CD4-positive, alpha-beta memory T cell (primary cell): ENCODE measurements at places on chromosomes 11 and 22. TPM values are rescaled to one million over a fixed set of nuclear protein-coding genes. Genes with fewer than 3 reads are reported as not detected.

The AQP11 gene
- total RNA-seq = 0.35 TPM

The RAB38 gene
- total RNA-seq = 0.30 TPM

The PLAAT4 gene
- 167 TPM for total RNA-seq

The MFNG gene
- 218 TPM for total RNA-seq

The PHETA2 gene
- total RNA-seq = 1.7 TPM

The PTGDR2 gene
- 3.6 TPM for total RNA-seq

The FANCF gene
- total RNA-seq = 22.2 TPM

The LSP1 gene
- 324 TPM for total RNA-seq

The SEPTIN3 gene
- total RNA-seq = 0.81 TPM

The LMNTD2 gene
- 7.0 TPM for total RNA-seq

The BAD gene
- total RNA-seq = 26.2 TPM

The TUB gene
- total RNA-seq = 0.26 TPM

The HORMAD2 gene
- total RNA-seq = not detected

The FGF4 gene
- not detected for total RNA-seq

The ANO3 gene
- not detected for total RNA-seq

The TTC17 gene
- 105 TPM for total RNA-seq

The PATE2 gene
- not detected for total RNA-seq

The MUC5AC gene
- total RNA-seq = not detected

The HPX gene
- total RNA-seq = 0.83 TPM

The SHISA8 gene
- total RNA-seq = not detected

The RIBC2 gene
- not detected for total RNA-seq

The SF3B2 gene
- total RNA-seq = 240 TPM

The IGSF9B gene
- total RNA-seq = 36.0 TPM

The TUBA8 gene
- total RNA-seq = 1.9 TPM

The MRGPRF gene
- total RNA-seq = not detected

The ACRV1 gene
- not detected for total RNA-seq

The C11orf97 gene
- total RNA-seq = not detected

The BBOX1 gene
- total RNA-seq = not detected

The ANO9 gene
- total RNA-seq = 123 TPM

The CCDC81 gene
- 0.90 TPM for total RNA-seq

The MMP27 gene
- not detected for total RNA-seq

The BDNF gene
- total RNA-seq = not detected

The TIGD3 gene
- total RNA-seq = 0.96 TPM

The PDGFD gene
- total RNA-seq = not detected

The CARD10 gene
- 0.42 TPM for total RNA-seq

The CTNND1 gene
- 11.1 TPM for total RNA-seq
